Right kidney (tissue), 9 donors: ENCODE measurements at places on chromosomes 1 and 21.

DNA sequence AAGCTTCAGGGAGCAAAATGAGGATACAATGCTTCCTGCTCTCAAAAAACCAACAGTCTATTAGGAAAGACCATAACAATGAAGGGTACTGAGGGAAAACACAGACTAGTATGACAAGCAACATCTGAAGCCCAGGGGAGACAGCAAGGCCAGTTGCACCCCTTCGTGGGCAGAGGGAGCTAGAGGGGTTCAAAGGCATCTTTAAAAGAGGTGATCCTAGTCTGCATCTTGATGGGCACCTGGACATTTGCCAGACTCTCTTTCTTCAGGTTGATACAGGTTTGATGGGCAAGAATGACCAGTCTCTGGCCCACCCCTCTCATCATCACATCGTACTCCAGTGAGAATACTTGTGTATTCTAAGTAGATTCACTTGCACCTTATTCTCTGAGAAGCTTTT lies 177.7 kb downstream of the VAV3 start:
- DNase-seq: no peak

- DNase-seq: no peak
Measured at GRCh38 chr1:16139473-16139962, 16.4 kb downstream of the EPHA2 start.

- DNase-seq: no peak
Measured at GRCh38 chr1:167683641-167684502, 37.9 kb upstream of the MPZL1 start.

- no peak for DNase-seq
Measured at GRCh38 chr1:154955039-154955717, 721 bp downstream of the PBXIP1 start.

DNA sequence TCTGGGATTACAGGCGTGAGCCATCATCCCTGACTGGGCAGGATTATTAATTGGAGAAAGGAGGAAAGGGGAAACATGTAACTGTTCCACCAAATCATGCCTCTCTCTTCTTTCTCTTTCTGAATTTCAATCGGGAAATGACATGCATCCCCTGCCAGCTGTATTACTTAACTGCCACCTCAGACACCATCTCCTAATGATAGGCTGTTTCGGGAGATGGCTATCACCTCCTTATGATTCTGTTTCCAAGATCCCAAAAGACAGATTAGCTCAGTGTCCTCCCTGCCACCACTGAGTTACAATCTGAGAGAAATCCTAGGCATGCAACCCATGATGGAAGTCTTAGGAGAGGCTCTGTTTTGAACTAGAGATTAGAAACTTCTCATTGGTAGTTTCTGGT lies 67.5 kb downstream of the MIS18A start:
- DNase-seq: no peak
